ENCODE measurements at places on chromosomes 6 and 20. TPM values are rescaled to one million over a fixed set of nuclear protein-coding genes. Genes with fewer than 3 reads are reported as not detected.

DNA sequence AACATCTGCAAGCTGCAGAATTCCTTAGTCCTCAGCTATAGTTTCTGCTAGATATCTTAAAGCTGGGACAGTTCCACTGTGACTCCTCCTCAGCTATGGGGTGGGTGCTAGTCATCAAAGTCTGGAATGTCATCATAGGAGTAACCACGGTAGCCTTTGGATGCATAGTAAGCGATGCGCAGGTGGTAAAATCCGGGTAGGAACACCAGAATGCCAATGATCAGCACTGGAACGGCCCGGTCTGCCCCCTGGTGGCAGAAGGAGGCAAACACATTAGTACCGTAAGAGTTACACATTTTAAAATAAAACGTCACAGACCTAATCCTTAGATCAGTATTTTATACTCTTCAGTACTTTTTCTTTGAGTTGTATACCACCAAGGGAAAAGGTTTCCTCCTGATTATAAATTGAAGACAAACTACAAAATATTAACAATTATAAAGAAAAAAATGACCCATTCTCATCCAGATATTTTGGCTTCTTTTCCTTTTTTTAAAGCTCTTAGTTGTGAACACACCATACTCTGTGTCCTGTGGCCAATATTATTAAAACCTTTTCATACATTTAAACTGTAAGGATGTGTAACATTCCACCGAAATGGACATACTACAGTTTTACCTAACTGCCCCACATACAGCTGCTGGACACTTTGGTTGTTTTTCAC is 18.9 kb downstream of the PCNA start:
- peak; percentile 84 for DNase-seq

DNA sequence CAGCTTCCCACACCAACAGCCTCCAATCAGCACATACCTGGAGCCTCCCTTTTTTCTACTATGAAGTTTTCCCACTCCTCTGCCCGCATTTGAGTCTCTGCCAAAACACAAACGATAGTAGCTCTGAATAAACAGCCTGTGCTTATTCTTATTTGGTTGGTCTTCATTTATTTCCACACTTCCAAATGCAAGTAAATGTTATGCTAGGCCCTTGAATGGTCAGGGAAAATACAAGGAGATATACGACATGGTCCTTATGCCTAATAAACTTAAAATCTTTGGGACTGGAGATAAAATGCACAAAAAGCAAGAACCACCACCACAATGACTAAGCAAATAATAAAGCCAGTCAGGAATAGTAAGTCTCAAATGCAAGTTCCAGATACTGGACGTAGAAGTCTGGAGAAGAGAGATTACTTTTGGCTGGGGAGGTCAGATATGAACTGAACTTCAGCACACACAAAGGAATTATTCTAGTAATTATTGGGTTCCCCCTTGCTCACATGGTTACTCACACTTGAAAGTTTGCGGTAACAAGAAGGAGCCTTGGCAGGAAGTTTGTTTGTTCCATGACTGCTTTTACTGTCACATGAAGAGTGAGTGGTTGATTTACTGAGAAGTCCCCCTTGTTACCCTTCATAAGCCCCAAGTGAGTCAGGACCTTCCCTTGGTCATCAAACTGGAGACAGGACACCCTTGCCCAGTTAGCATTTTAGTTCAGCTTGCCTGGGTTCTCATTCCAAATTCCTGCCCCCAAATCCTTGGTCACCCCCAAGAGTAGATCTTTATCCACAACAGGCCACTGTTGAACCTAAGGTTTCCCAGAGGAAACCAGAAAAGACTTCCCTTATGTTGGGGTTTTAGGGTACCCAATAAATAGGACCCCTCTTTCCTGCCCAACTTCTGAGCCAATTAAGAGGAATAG is 511.2 kb upstream of the JARID2 start:
- DNase-seq: peak; percentile 55

- no peak for DNase-seq
Observed at GRCh38 chr6:128525406-128525805, 5.0 kb upstream of the PTPRK start.

GRCh38 chr6:140732155-140732554 is 1357.7 kb upstream of the CITED2 start:
- DNase-seq: no peak

- no peak for DNase-seq
Observed at GRCh38 chr6:22821664-22822320, 252.4 kb downstream of the HDGFL1 start.

GRCh38 chr20:44448753-44449546 is 26.7 kb upstream of the TTPAL start:
- DNase-seq: peak; percentile 49

DNA sequence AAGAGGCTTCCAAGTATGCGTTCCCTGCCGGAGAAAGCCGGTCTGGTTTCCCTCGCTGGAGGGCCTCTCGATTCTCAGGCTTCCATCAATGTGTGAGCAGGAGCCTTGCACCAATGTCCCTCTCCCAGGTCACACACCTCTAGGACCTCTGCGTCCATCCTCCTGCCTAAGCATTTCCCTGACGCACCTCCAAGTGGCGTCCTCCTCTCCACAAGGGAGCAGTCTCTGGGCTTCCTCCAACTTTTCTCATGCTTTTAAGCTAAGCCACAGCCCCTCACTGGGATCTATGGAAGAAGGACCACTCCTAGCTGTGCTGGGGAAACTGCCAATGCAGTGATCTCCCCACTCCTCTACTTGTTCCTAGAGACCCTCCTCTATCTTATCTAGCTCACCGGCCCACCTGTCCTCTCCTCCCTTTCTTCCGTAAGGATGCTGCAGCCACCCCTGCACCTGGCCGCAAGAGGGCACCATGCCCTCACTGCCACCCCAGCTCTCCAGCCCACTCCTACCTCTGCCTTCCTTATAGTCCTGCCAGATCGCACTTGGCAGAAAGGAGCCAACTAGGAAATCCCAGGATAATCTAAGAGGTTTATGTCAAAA is 258.7 kb downstream of the LRFN2 start:
- peak; percentile 69 for DNase-seq

GRCh38 chr20:22525821-22526220 is 58.6 kb downstream of the FOXA2 start:
- no peak for DNase-seq

DNA sequence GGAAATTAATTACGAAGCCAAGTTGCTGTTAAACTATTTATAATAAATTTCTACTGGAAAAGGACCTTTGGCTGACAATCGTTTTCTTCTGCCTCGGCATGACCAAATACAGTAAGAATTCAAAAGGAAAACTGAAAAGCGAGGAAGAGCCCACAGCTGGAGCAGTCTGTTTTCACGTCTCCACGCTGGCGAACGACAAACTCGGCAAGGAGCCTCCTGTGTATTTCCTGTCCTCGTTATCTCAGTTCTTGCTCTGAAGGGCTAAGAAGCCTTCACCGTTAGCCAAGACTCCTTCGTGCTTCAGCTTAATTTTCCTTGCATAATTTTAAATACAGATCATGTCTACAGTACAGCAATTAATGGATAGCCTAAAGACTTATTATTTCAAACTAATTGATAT is 214.3 kb upstream of the PLCB4 start:
- no peak for DNase-seq

DNA sequence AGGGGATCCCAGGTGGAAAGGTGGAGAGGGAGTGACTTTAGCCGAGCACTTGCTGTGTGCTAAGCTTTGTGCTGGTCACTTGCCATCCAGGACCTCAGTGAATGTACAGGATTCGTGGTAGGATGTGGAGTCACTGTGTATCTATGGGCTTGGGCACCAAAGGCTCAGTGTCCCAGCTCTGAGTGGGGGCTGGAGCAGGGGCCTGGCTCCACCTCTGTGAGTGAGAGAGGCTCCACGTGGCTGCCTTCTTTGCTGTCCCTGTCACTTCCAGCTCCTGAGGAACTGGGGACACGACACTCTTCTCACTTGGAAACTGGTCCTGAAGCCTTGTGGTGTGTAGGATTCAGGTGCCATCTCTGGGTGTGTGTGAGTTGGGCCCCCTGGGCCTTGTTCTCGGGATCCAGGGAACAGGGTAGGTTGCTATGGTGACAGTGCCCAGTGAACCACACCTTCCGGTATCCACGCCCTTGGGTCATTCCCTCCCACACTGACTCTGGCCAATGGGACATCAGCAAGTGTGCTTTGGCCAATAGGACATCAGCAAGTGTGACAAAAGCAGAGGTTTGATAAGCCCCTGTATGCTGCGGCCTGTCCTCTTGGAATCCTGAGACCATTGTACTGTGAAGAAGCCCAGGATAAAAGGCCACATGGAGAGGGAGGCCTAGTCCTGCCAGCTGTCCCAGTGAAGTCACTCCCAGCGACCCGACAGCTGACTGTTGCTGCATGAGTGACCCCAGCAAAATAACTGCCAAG is 87.7 kb downstream of the CDH22 start:
- no peak for DNase-seq

DNA sequence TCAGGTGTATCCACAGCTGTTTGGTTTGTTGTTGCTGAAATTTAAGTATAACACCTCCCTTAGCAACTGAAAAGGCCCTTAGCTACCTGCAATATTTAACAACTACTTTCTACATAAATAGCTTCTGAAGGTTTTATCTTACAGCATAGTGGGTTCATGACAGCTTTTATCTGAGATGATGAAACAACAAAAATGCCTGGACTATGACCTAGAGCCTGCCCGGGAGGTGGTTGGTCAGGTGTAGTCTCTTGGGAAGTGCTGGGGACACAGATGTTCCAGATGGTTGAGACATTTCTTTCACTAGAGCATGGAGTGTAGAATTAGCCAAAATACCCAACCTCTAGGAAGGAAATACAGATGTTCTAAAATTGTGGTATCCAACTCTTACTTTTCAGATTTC is 705.4 kb downstream of the MAFB start:
- DNase-seq: no peak

Gene HSPA1A
- 56.1 TPM for total RNA-seq

Gene PDE10A
- total RNA-seq: not detected

Gene SLC22A16
- not detected for total RNA-seq

Gene FOXA2
- total RNA-seq: not detected

Gene RIN2
- not detected for total RNA-seq

Gene DLL1
- total RNA-seq: 0.54 TPM

Data from activated CD4-positive, alpha-beta T cell treated with anti-CD3 and anti-CD28 coated beads for 36 hours (primary cell).